ENCODE measurements at places on chromosomes 3 and 15. TPM values are rescaled to one million over a fixed set of nuclear protein-coding genes. Genes with fewer than 3 reads are reported as not detected.

GRCh38 chr3:59654123-59654479, 604.3 kb upstream of the CFAP20DC start:
- no peak for DNase-seq

GRCh38 chr3:108767253-108767652, 10.0 kb upstream of the RETNLB start:
- no peak for DNase-seq

DNA sequence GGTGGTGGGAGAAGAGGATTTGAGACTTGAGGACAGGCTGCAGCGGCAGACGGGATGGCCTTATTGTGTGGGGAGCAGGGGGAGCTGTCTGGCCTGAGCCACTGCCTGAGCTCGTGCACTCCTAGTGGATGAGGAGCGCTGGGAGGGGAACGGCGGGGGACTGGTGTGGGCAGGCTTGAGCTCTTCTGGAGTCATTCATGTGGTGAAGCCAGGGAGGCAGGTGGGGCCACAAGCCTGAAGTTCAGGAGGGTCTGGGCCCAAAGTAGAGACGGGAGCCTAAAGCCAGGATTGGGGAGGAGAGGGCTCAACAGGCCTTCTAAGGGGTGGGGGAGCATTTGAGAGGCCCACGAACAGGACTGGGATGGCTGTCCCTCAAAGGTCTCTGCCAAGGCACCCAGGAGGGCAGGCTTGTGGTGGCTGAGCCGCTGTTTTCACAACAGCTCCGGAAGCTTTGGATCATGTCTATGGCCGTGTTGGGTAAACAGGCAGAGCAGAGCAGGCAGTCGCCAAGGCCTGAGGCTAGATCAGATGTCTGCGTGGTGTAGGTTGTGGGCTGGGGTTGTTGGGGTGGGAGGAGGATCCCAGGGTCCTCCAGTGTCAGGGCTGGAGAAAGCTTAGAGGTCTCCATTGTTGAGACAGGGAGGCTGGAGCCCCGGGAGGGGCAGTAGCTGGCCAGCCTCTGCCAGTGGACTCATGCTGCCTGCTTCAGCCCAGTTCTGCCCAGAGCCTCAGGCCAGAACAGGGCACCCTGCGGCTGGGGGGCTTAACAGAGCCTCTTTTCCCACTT, 8.2 kb downstream of the PRKCD start:
- no peak for DNase-seq

DNAJB11 gene
- 38.9 TPM for total RNA-seq

SEMA6D gene
- 1.5 TPM for total RNA-seq

DNA sequence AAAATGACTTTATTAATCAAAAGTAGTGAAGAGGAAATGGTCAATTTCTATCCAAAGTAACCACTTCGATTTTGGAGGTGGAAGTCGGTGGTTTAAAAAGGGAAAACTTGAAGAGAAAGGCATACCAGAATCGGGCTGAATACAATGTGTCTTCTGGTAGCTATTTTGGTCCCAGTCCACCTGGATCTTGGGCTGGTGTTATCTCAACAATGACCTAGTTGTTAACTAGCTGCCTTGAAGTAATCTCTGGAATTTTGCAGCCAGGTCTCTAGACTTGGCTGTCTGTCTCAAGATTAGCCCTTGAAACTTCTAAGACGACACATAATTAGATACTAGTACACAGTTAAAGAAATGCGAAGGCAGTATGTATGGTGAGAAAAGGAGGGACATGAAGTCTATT, 409.8 kb downstream of the GRM7 start:
- DNase-seq, result no peak

DNA sequence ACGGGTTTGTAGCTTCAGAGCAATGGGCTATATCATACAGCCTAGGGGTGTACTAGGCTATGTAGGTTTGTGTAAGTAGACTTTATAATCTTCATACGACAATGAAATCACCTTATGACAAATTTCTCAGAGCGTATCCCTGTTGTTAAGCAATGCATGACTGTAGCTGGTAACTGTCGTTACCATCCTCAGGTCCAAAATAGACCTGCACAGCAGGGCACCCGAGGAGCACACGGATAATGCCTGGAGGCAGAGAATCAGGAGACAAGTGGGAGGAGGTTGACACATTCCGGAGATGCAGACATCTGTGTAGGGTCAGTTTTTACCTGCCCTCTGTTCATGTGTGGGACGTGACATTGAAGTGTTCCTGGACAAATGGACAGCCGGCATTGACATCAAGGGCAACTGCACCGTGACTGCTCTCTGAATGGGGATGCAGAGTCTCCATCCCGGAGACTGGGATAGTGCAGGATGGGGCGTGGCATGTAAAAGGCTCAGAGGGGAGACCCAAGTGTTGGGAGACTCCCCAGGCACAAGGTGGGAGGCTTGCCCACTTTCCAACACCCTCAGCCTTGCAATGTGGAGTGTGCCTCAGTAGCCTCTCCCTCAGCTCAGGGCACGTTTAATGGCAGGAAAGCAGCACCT, 45.9 kb upstream of the PGPEP1L start:
- DNase-seq, result no peak

DNA sequence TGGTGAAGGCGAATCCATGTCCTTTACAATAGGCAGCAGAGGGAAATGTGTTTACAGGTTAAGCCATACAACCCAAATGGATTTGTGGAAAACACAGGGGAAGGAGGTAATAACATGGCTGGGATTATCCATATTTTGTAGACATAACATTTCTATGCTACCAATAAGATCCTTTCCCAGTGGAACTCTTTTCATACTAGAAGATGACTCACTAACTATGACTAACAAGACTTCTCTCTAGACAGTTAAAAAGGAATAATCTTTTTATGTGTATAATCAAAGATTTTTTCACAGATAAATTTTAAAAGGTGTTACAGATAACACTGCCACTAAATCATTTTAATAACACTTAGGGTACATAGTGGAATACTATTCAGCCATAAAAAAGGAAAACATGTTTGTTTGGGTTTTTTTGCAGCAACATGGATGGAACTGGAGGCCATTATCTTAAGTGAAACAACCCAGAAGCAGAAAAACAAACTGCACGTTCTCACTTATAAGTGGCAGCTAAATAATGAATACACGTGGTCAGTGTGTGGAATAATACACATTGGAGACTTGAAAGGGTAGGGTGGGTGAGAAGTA, 39.6 kb downstream of the VPS13C start:
- DNase-seq, result no peak

- no peak for DNase-seq
These were observed 35.0 kb downstream of the ZXDC start for GRCh38 chr3:126440709-126440995.

ABCF3 gene
- 73.1 TPM for total RNA-seq

Data from dermis microvascular lymphatic vessel endothelial cell (primary cell).